ENCODE measurements at places on chromosomes 7 and 10.

- no peak for DNase-seq
Observed at GRCh38 chr10:21031232-21031795, 134.2 kb upstream of the NEBL start.

GRCh38 chr10:47301833-47302232 lies 1.8 kb downstream of the GDF10 start:
- DNase-seq, result no peak

- DNase-seq, result no peak
Observed at GRCh38 chr7:7219216-7219615, 36.9 kb downstream of the C1GALT1 start.

DNA sequence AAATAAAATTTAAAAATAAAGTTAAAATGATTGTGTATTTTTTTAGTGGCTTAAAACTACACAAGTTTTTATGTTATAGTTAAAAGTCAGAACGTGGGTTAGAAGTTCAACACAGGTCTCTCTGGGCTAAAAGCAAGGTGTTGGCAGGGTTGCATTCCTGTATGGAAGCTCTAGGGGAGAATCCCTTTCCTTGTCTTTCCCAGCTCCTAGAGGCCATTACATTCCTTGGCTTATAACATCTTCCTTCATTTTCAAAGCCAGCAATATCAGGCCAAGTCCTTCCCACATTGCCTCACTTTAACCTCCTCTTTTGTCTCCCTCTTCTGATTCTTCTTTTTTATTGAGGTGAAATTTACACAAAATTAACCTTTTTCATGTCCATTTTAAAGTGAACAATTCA lies 52.4 kb upstream of the EEPD1 start:
- DNase-seq, result no peak

DNA sequence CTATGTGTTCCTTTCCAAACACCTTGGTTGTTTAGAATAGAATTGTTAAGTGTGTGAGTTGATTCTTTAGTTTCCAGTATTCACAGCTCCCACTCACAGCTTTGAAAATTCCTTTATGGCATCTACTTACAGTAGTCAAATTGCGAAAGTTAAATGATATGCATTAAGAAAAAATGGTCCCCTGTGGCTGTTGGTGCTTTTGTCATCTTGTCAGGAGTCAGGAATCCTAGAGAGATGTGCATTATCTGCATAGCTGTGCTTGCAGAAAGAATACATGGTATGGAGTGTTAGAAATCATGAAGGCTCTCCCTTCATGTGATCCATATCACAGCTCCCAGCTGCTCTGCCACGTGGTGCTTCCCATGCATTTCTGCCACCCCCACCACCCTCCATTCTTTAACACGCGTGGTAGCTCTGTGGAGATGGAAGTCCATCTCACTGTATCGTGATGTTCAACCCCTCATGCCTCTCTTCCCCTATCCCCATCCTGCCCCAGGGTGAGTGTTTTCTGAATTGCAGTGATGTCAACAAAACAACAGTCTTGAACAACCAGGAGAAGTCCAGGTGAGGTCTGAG lies 29.2 kb upstream of the CTTNBP2 start:
- DNase-seq, result no peak

DNA sequence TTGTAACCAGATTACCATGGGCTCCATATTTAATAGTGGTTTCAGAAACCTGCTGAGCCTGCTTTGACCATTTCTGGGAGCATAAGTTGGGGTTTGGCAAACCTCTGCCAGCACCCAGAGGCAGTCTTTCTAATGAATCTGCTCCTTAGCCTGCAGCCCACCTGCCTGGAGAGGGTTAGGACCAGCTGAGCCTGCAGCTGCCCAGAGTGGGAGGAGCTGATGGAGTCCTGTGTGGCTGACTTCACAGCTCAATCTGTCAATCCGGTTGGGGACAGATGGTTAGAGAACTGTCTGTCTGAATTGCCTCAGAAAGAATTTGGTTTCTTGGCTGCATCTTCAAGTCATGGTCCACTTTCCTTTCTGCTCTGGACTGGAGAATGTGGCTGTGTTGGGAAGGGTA lies 444.6 kb downstream of the NRG3 start:
- DNase-seq, result no peak

GRCh38 chr7:22662556-22663356 lies 64.2 kb upstream of the IL6 start:
- DNase-seq, result no peak

- DNase-seq, result no peak
Observed at GRCh38 chr7:83161899-83162401, 734 bp downstream of the PCLO start.

DNA sequence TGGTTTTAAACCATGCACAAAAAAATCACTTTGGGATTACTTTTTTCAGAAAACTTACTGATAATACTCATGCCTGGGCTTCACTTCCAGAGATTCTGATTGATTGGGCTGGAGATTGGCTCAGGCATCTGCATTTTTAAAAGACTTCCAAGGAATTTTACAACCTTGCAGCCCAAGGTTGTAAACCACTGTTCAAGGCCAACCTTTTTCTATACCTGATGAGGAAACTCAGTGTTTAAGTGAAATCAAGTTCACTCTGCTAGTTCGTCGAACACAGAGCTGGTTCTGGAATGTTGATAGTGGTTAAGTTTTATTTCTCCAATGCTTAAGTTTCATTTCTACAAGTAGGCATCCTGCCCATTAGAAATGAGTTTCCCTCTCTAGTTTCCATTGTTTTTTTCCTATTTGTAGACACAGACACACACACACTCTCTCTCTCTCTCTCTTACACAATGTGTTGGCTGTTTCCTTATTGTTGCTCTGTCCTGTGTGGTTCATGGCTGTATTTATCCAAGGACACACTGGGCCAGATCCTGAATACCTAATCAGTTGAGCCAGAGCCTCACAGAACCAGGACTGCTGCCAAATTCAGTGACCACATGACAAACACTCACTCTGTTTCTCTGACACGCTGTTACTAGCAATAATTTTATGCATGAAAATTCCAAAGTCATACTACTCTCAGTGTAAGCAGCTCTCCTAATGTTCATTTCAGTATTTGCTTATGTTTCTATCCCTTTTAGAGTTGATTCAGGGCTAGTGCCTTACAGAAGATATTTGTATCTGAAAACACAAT lies 3.7 kb upstream of the IFIT1B start:
- DNase-seq, result no peak

GRCh38 chr10:67385089-67385488 lies 310.9 kb downstream of the CTNNA3 start:
- DNase-seq, result no peak

GRCh38 chr10:75137533-75138438 lies 26.3 kb downstream of the SAMD8 start:
- DNase-seq, result no peak

- DNase-seq, result no peak
Observed at GRCh38 chr7:128681794-128682537, 9.9 kb downstream of the GARIN1A start.

DNA sequence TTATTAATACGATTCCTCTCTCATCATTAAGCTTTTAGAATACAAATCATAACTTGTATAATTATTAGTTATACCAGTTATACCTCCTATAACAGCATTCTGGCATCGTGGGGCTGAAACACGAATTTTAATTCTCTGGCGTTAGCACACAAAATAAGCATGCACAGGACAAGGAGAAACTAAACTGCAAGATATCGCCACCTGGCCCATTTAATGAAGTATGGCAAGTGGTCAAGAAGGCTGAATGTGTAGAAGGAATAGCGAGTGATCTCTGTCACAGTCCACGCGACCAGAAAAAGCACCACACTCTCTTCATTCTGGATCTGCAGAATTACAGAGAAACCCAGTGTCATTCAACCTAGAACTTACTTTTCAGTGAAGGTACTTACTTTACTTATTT lies 18.1 kb downstream of the HACD1 start:
- no peak for DNase-seq

- DNase-seq, result no peak
Observed at GRCh38 chr10:70600512-70601395, 1.8 kb downstream of the PRF1 start.

GRCh38 chr7:2645274-2645868 lies 13.6 kb downstream of the TTYH3 start:
- no peak for DNase-seq
